Stimulated activated CD4-positive, alpha-beta T cell treated with anti-CD3 and anti-CD28 coated beads, Interleukin-4, amount 100 ng/mL, for 24 hours (primary cell): ENCODE measurements at places on chromosomes 1 and 21.

DNA sequence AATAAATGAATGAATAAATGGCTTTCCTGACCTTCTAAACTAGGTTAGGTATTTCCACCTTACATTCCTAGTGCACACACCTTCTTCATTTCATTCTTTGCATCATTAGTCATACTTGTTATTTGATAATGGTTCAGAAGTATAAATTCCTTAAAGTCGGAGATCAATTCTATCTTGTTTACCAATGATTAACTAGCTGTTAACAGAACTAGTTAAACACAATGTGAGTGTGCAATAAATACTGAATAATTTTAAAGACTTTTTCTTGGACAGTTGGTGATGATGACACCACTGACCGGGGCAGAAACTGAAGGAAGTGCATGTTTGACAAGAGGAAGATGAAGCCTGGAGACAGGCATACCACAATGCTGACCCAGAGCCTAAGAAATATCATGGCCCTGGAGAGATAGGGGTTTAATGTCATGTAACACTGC lies 207.1 kb upstream of the DEPDC1 start:
- no peak for DNase-seq

GRCh38 chr1:230002164-230002803 lies 64.8 kb upstream of the GALNT2 start:
- no peak for DNase-seq

DNA sequence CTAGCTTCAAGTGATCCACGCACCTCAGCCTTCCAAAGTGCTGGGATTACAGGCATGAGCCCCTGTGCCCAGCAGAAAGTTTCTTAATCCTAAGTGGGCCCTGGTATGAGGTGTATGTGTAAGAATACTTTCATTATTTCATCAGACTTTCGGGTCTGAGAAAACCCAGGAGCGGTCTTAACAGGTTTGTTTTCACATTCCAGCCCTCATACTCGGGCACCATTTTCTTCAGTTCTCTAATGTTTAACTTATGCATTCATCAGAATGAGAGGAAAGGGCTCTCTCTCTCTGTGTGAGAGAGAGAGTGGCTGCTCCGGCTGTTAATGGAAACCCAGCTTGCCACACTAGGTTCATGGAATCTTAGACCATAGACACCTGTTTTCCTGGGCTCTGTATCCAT lies 4.2 kb upstream of the PADI1 start:
- DNase-seq, result no peak

- no peak for DNase-seq
Observed at GRCh38 chr1:212463565-212464285, 31.0 kb downstream of the NENF start.

GRCh38 chr1:54350360-54350759 lies 55.8 kb downstream of the SSBP3 start:
- DNase-seq, result no peak
